Muscle of back (tissue), 13 donors: ENCODE measurements at places on chromosomes 2 and 18.

DNA sequence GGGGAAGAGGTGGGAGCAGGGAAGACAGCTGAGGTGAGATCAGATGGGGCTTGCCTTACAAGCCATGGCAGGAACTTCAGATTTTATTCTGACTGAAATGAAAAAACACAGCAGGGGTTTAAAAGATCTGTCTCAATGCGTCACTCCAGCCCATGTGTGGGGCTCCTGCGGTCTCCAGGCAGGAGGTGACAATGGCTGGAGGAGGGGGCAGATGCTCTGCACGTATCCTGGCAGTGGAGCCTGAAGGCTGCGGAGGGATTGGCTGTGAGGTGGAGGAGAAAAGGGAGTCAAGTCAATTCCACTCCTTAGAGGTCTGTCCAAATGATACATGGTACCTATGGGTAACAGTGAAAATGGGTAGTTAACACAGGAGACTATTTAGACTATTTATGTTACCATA is 40.5 kb upstream of the KIDINS220 start:
- DNase-seq = no peak

DNA sequence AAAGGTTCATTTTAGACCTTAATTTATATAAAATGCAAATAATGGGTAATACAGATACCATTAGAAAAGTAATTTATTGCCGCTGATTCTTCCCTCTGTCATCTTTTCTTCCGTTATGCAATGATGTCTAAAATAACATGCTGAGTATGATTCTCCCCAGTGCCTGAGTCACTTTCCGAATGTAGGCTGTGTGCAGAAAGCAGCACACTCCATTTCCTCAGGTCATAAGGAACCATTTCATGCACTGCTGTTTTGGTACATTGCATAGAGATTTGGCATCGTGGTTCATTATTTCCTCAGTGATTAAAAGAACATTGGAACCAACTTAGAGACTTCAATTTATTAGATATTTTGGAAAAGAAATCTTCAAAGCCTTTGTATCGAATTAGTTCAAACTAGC is 173.5 kb downstream of the CDH2 start:
- DNase-seq = peak; percentile 36

DNA sequence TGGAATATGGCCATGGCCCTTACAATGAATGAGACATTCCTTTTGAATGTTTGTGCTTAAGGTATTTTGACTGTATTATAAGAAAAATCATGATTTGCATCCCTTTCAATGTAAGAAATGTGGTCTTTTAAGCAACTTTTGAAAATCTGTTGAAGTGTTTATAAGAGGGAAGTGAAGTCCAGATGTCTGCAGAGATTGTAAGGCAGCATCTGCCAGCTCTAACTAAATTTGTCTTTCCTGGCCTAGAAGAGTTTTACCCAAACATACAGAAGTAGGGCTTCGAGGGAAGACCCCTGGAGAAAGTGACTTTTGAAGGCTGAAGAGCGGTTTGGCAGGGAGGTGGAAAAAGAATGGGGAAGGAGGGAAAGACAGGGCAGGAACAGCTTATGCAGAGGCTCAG is 12.2 kb downstream of the EML6 start:
- DNase-seq = no peak

- no peak for DNase-seq
Measured at GRCh38 chr18:80137137-80137536, 28.1 kb downstream of the ADNP2 start.

- no peak for DNase-seq
Measured at GRCh38 chr2:231332388-231332787, 63.1 kb upstream of the B3GNT7 start.
